CD4-positive, alpha-beta T cell treated with Interleukin-21 for 1 hour (primary cell): ENCODE measurements at places on chromosomes 3 and 15.

- no peak for DNase-seq
Measured at GRCh38 chr3:126900859-126901540, 81.9 kb upstream of the PLXNA1 start.

DNA sequence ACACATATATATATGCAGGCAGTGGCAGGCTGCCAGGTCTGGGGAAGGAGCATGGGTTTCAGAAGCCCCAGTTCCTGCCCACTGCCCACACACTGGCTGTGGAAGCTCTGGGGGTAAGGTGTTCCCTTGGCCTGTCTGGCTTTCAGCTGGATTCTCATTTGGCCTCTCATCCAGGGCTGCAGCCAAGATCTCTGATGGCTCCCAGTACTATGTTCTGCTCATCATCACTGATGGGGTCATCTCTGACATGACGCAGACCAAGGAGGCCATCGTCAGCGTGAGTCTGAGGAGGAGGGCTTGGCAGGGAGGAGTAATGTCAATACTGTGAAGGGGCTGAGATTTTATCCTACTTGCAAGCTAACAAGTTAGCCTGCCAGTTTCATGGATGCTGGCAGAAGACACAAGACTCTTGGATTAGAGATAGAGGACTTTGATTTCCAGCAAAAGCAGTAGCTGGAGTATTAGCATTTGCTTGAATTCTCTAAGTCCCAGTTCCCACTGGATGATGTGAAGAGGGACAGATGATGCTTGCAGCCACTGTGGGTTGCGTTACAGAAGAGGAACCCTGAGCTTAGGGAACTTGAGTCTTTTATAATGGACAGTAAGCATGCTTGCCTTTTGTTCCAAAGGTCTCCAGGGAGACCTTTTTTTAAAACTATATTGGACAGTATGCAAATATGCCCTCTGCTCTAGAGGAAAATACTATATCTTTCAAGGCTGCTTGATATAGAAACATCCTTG, 5.6 kb upstream of the BRPF1 start:
- DNase-seq = no peak

DNA sequence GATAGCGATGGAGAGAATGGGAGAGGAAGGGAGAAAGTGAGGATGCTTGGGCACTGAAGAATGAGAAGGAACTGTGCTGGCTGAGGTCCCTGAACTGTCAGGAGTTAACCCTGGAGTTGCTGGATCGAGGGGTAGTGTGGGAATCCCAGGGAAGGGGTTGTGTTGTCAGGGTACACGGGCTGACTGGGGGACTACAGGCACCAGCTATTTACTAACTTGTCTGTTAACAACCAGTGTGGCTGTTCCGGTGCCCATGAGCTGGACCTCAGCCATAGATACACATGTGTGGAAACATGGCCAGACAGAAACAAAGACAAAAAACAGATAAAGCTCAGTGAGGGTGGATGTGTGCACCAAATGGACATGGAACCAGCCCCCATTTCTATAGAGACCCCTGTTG, 55.1 kb downstream of the GASK1A start:
- DNase-seq = no peak

- DNase-seq = no peak
Measured at GRCh38 chr3:30440147-30440604, 166.2 kb upstream of the TGFBR2 start.

DNA sequence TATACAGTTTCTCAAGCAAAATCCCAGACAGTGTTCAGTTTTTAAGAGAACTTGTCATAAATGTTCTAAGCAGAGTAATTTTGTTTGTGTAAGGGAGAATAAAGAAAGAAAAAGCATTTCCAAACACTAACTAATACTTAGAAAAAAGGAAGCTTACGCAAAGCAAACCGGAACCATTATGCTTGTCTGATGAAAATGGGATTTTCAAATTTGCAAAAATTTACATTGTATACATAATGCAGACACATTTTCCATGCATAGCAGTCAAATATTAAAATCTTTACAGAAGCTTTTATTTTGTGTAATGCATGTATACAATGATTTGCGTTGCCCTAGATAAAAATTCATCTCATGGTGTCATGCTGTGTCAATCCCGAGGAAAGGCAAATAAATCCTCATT, 229.0 kb downstream of the SLC9A9 start:
- DNase-seq = no peak

- no peak for DNase-seq
Measured at GRCh38 chr15:62027916-62028315, 32.3 kb downstream of the VPS13C start.

DNA sequence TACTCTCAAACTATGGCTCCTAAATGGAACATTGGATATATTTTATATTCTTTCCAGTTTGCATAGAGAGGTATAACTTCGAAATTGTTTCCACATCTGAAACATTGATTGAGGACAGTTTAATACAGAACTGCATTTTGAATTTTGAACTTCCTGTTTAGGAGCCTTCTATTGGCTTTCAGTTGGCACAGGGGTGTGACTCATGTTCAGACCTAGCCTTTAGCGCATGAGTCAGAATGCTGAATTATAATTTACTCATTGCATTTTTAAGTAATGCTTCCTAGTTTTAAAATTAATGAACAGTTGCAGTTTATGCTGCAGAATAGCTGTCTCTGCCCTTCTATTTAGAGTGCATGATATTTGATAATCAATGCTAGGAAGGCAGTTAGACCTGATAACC, 751.7 kb downstream of the CADM2 start:
- DNase-seq = no peak

GRCh38 chr15:43095243-43095642, 10.6 kb downstream of the UBR1 start:
- DNase-seq = no peak

DNA sequence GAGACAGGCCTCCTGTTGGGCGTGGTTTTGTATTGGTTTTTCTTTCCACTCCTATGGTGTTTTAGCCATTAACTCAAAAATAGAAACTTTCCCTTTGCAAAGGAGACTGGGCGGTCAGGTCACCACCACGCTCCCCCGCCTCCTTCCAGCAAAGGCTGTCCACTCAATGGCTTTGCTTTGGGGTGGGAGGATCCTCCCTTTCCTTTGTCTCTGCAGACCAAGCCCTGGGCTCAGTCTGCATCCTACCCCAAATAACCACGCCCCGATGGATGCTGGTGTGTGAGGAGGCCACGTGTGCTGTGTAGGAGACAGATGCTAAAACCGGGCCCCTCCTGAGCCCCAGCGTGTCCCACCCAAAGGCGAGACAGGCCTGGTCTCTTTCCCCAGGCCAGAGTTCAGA, 68.5 kb downstream of the GRIP2 start:
- no peak for DNase-seq

- no peak for DNase-seq
Measured at GRCh38 chr3:58441514-58442450, 8.2 kb upstream of the PDHB start.

GRCh38 chr15:50059883-50060282, 59.1 kb downstream of the ATP8B4 start:
- no peak for DNase-seq

- no peak for DNase-seq
Measured at GRCh38 chr3:54445630-54446029, 323.3 kb downstream of the CACNA2D3 start.

DNA sequence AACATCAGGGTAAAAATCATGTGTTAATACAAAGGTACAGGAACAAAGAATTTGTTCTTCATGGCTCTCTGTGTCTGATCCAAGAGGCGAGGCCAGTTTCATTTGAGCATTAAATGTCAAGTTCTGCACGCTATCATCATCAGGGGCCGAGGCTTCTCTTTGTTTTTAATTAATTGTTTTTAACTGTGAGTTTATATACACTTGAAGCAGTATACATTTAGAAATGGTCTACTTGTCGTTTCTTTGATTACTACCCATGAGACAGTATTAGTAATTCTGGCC, 21.2 kb upstream of the OCA2 start:
- no peak for DNase-seq

DNA sequence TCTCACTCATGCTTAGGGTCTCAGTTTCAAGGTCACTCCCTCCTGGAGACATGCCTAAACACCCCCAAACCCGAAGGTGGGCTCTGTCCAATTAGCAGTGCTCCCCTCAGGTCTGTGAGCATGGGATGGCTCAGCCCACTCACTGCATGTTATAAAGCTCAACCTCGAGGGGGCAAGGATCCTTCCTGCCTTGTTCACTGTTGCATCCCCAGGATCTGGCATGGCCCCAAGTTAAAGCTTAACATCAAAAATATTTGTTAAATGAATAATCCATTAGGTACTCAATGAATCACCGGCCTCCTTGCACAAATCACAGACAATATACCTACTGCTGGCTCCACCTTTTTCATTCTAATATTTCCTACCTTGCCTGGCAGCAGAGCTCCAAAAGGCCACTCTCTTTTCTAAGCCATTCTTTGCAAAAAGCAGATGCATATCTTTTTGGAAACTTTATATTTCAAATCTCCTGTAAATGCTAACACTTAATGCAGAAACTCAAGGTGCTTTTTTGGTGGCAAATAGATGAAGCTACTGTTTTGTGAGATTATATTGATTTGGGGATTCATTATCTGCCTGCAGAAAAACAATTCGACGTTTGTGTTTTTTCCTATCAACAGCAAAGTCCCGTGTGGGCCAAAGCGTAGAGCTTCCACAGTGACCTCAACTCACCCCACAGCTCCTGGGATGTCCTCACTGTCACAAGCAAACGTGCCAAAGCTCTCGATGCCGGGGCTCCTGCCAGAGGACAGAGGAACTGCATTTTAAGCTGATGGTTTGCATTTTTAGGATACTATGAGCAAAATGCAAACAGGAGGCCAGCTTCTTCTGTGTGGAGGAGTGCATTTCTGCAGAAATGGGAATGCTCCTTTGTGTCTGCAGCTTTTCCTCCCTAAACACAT, 35.4 kb downstream of the PCOLCE2 start:
- no peak for DNase-seq

DNA sequence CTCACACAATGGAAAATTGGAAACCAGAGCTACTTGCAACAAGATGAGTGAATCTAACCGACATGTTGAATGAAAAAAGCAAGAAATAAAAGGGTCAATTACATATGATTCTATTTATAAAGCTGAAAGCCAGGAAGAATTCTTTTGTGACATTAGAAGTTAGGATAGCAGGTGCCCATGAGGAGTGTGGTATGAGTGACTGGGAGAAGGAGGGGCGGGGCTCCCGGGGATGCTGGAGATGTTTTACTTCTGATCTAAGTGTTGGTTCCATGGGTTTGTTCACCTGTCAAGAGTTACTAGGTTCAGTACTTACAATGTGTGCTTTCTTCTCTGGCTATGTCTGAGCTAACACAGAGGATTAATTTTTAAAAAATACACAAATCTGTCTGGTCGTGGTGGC, 60.8 kb downstream of the NSMCE3 start:
- DNase-seq = no peak

DNA sequence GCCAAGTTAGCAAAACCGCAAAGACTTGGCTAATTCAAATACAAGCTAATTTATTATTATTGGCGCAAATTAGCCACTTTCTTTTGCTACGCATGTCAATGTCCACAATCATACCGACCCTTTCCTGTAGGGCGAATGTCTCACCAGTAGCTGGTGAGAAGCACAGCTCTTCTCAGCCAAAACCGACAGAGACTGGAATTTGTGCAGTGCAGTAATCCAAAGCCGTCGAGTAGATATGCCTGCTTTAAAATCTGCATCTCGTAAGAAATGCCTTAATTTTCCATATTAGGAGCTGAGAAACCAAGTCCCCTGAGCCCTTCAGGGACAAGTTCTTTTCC, 614 bp upstream of the MINDY2 start:
- DNase-seq = peak; percentile 45

GRCh38 chr3:111961461-111962164, 17.2 kb upstream of the ABHD10 start:
- no peak for DNase-seq

GRCh38 chr3:159137949-159138348, 336.1 kb downstream of the MFSD1 start:
- DNase-seq = no peak

GRCh38 chr3:98551754-98552153, 20.0 kb downstream of the GPR15 start:
- DNase-seq = no peak

GRCh38 chr3:32759342-32759741, 58.5 kb upstream of the TRIM71 start:
- DNase-seq = no peak

GRCh38 chr3:31729082-31729481, 196.4 kb downstream of the STT3B start:
- no peak for DNase-seq

- DNase-seq = peak; percentile 30
Measured at GRCh38 chr15:90031231-90031791, 30.2 kb downstream of the ZNF710 start.

- DNase-seq = no peak
Measured at GRCh38 chr15:26087881-26088280, 224.8 kb upstream of the ATP10A start.

GRCh38 chr3:123606527-123606926, 21.7 kb upstream of the HACD2 start:
- DNase-seq = no peak

GRCh38 chr3:57393977-57394376, 101.5 kb upstream of the ASB14 start:
- no peak for DNase-seq

- peak; percentile 70 for DNase-seq
Measured at GRCh38 chr3:141644931-141645330, 93.2 kb upstream of the RNF7 start.

GRCh38 chr15:35751413-35752133, 205.6 kb upstream of the DPH6 start:
- DNase-seq = peak; percentile 30

GRCh38 chr3:149114458-149114857, 15.0 kb upstream of the HPS3 start:
- DNase-seq = no peak

- no peak for DNase-seq
Measured at GRCh38 chr15:51801391-51801835, 28.0 kb upstream of the TMOD3 start.

DNA sequence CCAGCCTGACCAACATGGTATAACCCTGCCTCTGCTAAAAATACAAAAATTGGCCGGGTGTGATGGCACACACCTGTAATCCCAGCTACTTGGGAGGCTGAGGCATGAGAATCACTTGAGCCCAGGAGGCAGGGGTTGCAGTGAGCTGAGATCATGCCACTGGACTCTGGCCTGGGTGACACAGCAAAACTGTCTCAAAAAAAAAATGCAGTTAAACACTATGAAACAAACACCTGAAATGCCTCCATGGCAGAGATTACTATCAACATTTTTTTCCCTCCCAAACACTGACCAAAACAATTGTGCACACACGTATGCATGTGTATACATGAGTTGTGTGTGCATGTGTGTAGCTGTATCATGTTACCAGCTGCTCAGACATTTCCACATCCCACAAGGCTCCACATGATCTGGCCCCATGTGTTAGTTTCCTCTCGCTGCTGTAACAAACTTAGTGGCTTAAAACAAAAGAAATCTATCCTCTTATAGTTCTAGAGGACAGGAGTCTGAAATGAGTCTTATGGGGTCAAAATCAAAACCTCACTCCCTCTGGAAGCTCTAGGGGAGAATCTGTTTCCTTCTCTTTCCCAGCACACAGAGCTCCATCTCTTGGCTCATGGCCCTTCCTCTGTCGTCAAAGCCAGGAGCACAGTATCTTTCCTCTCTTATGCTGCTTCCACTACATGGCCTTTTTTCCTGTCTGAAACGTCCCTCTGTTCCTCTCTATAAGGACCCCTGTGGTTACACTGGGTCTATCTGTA, 34.5 kb downstream of the SLC41A3 start:
- no peak for DNase-seq

GRCh38 chr3:128392818-128393544, 73.7 kb downstream of the DNAJB8 start:
- no peak for DNase-seq

GRCh38 chr3:185030399-185030798, 122.5 kb downstream of the C3orf70 start:
- no peak for DNase-seq
